Natural killer cell treated with Interleukin-12 subunit alpha and Interleukin-12 subunit beta and Interleukin-15 and Interleukin-18, amount 100 ng/mL, for 72 hours (primary cell): ENCODE measurements at places on chromosomes 5 and 9.

GRCh38 chr5:159409801-159410200 is 79.5 kb upstream of the IL12B start:
- no peaks in the 10 kb centered on the region for H3K27me3 ChIP-seq
- H3K4me3 ChIP-seq = peak overlapping the region; percentile 68
- no peaks in the 10 kb centered on the region for H3K36me3 ChIP-seq
- DNase-seq = peak; percentile 76

GRCh38 chr9:123741214-123741613 is 188.7 kb downstream of the DENND1A start:
- H3K4me1 ChIP-seq = no peaks in the 10 kb centered on the region
- no peaks in the 10 kb centered on the region for H3K27me3 ChIP-seq
- H3K4me3 ChIP-seq = no peak overlapping the region
- no peaks in the 10 kb centered on the region for H3K36me3 ChIP-seq

DNA sequence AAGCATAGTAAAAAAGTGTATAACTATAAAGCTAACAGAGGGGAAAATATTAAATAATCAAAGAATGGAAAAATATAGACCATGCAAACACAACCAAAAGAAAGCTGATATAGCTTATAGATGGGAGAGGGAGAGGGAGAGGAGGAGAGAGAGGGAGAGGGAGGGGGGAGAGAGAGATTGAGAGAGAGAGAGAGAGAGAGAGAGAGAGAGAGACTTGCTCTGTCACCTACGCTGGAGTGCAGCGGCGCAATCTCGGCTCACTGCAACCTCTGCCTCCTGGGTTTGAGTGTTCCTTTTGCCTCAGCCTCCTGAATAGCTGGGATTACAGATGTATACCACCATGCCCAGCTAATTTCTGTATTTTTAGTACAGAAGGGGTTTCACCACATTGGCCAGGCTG is 110.6 kb downstream of the RAPGEF6 start:
- H3K27me3 ChIP-seq = no peaks in the 10 kb centered on the region
- H3K4me3 ChIP-seq = no peak overlapping the region
- H3K4me1 ChIP-seq = peaks cover 35% of the 10 kb centered on the region
- no peak for DNase-seq
- H3K36me3 ChIP-seq = peaks cover 6% of the 10 kb centered on the region

- H3K27ac ChIP-seq = peak overlapping the region; percentile 36
- peaks cover 13% of the 10 kb centered on the region for H3K4me1 ChIP-seq
- H3K27me3 ChIP-seq = peaks cover 16% of the 10 kb centered on the region
- H3K4me3 ChIP-seq = no peak overlapping the region
- no peaks in the 10 kb centered on the region for H3K36me3 ChIP-seq
These were observed 57.3 kb downstream of the GADD45G start for GRCh38 chr9:89661956-89662717.

- no peak overlapping the region for H3K27ac ChIP-seq
- DNase-seq = no peak
- H3K4me1 ChIP-seq = peaks cover 11% of the 10 kb centered on the region
- H3K27me3 ChIP-seq = no peaks in the 10 kb centered on the region
- no peaks in the 10 kb centered on the region for H3K36me3 ChIP-seq
- no peak overlapping the region for H3K4me3 ChIP-seq
These were observed 104.7 kb downstream of the EFNA5 start for GRCh38 chr5:107565791-107566767.

DNA sequence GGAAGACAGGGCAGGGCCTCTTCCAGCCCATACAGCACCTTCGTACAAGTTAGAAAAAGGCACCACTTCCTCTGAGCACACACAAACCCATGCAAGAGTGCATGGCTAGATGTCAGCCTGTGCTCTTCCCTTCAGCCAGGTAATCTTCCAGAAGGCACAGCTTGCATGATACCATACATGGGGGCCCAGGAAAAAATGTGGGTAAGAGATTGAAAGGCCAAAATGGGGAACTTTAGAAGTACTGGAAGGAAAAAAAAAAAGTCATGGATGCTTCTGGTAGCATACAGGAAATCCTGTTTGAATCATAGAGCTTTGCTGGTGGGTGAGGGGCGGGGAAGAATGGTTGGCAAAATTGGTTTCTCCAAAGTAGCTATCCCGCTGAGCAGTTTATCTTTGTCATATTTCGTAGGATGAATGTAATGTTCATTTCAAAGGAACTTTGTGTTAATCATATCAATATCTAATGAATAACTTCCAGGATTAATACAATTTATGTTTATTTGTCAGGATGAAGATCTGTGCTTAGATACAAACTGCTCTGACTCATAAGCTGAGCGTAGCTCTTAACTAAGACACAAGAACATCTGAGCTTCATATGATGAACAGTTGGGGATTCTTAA is 78.2 kb upstream of the MAP3K1 start:
- H3K36me3 ChIP-seq = no peaks in the 10 kb centered on the region
- DNase-seq = no peak
- H3K4me3 ChIP-seq = no peak overlapping the region
- peaks cover 6% of the 10 kb centered on the region for H3K27me3 ChIP-seq
- no peak overlapping the region for H3K27ac ChIP-seq

- H3K27ac ChIP-seq = no peak overlapping the region
- H3K36me3 ChIP-seq = no peaks in the 10 kb centered on the region
These were observed 37.9 kb downstream of the MED27 start for GRCh38 chr9:132041798-132042197.

DNA sequence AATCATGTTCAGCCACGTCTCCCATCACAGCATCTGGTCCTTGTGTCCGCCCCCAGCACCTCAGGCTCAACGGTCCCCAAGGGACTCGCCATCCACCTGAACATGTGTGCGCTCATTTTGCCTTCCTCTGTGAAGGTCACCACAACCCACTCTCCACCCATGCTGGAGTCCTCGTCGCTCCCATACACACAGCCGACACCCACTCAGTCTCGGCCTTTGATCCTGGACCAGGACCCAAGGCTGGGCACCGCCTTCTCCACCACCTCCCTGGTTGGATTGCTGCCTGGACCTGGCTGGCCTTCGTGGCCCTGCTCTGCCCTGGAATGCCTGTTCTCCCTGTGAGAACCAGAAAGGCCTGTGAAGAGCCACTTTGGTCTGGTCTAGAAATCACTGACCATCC is 60.3 kb downstream of the UBE2QL1 start:
- H3K27ac ChIP-seq = no peak overlapping the region
- H3K4me1 ChIP-seq = no peaks in the 10 kb centered on the region
- H3K27me3 ChIP-seq = peaks cover 8% of the 10 kb centered on the region
- peak; percentile 5 for DNase-seq

DNA sequence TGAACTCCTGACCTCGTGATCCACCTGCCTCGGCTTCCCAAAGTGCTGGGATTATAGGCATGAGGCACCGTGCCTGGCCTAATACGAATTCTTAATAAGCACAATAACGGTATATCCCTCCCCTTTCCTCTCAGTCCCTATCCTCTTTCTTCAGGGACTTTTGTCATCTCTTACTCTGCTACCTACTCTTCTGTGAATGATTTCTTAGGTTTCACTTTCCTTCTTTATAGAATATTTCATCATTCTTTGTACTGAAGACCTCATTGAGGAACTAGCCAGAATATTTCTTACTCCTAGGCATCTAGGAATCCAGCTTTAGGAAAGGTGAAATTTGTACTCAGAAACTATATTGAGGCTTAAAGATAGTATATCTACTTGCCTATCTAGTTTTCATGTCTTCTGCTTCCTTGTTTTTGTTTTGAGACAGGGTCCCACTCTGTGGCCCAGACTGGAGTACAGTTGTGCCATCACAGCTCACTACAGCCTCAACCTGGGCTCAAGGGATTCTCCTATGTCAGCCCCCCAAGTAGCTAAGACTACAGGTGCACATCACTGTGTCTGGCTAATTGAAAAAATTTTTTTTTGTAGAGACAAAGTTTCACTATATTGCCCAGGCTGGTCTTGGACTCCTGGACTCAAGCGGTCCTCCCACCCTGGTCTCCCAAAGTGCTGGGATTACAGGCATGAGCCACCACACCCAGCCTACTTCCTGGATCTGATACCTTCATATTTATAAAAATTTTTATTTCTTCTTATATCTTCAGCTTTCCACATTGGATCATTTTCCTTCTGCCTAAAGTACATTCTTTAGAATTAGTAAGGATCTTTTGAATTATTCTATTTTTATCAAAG is 69.7 kb downstream of the GPBP1 start:
- H3K4me1 ChIP-seq = peaks cover 17% of the 10 kb centered on the region
- no peak overlapping the region for H3K4me3 ChIP-seq
- H3K27me3 ChIP-seq = no peaks in the 10 kb centered on the region
- DNase-seq = no peak
- peaks cover 7% of the 10 kb centered on the region for H3K36me3 ChIP-seq

DNA sequence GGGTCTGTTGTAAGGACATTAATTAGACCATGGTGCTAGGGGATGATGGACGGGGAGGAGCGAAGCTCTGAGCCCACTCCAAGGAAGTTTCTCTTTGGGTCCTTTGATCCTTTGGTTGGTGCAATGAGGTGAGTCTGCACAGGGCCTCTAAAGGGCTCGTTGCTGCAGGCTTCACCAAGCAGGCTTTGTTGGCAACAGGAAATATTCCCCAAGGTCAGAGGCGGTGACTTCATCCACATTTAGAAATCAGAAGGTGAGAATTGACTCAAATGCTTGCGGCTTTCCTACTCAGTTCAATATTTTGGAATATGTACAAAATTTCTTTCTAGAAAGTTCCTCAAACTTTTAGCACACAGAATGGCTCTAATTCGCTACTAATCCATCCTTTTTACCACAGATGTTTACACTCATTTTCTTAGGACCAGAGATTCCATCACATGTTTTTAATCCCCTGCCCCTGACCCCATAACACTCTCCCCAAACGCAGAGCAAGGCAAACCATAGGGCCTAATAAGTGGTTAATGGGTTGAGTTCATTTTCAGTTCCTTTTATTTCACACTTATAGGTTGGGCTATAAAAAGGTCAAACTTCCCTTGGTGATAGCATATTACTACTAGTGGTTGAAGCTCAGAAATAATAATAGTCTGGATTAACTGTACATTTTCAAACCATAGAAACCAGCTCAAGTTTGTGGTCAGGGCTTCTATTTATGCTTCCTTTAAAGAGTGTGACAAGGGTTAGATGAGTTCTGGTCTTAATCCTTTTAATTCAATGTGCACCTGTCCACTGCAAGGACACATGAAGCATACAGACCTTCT is 37.3 kb upstream of the TMEM252 start:
- H3K27me3 ChIP-seq = peaks cover 6% of the 10 kb centered on the region
- DNase-seq = no peak
- H3K4me3 ChIP-seq = no peak overlapping the region
- H3K27ac ChIP-seq = no peak overlapping the region
